ENCODE measurements at places on chromosomes 16 and 17. TPM values are rescaled to one million over a fixed set of nuclear protein-coding genes. Genes with fewer than 3 reads are reported as not detected.

The ABCA8 gene
- total RNA-seq: 19.2 TPM

The HNF1B gene
- 142 TPM for total RNA-seq

The IL34 gene
- 3.5 TPM for total RNA-seq

The P3H4 gene
- 24.1 TPM for total RNA-seq

The SCNN1G gene
- total RNA-seq: 0.09 TPM

The C1QTNF1 gene
- 45.3 TPM for total RNA-seq

The CRHR1 gene
- total RNA-seq: not detected

The C1QBP gene
- 78.0 TPM for total RNA-seq

The RHBDL3 gene
- 0.40 TPM for total RNA-seq

The ENPP7 gene
- total RNA-seq: 0.23 TPM

The ANKRD40CL gene
- 10.9 TPM for total RNA-seq

The ATP2A1 gene
- total RNA-seq: 0.83 TPM

The TMEM114 gene
- total RNA-seq: not detected

DNA sequence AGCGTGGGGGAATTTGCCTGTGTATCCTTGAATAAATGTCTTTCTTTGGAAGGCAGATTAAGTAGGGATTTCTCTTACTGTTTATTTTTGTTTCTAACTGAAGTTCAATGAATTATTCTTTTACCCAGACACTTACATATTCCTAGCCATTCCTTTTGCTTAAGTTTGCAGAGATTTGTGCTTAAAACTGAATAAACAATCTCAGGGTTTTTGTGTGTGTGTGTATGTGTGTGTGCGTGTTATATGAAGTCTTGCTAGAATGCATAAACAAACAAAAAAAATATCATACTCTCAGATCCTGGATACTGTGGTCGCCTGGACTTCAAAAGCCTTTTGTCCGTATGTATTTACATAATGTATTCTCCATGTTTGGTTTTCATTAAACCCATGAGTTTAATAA lies 672.8 kb downstream of the MAF start:
- no peak for DNase-seq

DNA sequence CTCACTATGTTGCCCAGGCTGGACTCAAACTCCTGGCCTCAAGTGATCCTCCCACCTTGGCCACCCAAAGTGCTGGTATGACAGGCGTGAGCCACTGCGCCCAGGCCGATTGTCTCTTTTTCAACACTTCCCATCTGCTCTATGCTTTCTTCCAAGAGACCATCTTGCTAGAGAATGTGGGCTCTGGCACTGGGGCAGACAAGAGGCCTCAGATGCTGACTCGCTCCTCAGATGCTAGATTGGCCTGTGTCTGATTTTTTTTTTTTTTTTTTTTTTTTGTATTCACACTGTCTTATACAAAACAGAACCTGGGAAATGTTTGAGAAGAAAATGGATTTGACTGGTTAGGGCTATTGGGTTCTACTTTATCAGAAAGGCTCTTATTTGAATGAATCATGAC lies 58.2 kb downstream of the CYB5D2 start:
- no peak for DNase-seq

GRCh38 chr17:80432961-80433550 lies 18.1 kb downstream of the ENDOV start:
- no peak for DNase-seq

DNA sequence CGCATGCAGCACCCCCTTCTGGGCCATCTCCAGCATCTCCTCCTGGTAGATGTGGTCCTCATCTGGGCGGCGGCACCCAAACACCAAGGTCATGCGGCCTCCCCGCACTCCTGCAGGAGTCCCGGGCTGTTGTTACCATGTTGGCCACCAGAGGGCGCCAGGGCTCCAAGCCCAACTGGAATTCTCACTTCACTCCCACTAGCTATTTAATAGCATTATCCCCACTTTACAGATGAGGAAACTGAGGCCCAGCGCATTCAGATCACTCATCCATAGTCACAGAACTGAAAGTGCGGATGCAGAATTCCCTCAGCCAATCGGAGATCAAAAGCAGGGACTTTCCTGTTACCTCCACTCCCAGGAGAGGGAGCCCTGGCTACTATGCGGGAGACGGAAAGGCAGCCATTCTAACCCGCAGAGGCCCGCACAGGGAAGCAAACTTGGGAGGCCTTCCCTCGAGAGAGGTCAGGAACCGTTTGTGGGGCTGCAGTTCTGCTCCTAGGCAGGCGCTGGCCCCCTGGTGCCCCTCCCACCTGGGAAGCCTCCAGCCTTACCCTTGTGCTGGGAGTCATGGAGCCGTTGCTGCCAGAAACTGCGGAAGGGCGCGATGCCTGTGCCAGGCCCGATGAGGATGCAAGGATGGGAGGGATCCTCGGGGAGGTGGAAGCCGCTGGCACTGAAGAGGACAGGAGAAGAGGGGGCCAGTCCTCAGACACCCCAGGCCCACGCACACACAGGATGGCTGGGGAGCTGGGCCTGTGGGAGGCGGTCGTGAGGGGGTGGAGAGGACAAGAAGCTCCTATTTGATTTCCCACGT lies 40.1 kb downstream of the NOS2 start:
- peak; percentile 52 for DNase-seq

DNA sequence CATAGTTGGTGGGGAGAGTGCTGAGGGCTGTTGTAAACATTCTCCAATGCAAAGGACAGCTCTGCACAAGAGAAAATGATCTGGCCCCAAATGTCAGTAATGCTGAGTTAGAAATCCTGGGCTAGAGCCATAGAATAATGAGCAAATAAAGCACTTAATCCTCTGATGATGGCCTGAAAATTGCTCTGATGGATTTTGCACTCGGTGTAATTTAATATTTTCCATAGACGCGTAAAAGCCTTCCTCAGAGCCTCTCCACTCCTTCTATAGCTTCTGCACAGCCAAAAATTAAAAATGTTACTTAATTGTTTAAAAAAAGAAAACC lies 23.7 kb downstream of the FAM20A start:
- no peak for DNase-seq

GRCh38 chr16:85010446-85010930 lies 847 bp downstream of the ZDHHC7 start:
- no peak for DNase-seq

- DNase-seq: peak; percentile 42
Observed at GRCh38 chr16:17194190-17194780, 276.5 kb downstream of the XYLT1 start.

GRCh38 chr17:75315541-75316243 lies 26.5 kb upstream of the SLC25A19 start:
- DNase-seq: no peak

GRCh38 chr16:57873218-57873617 lies 70.9 kb upstream of the KIFC3 start:
- no peak for DNase-seq

DNA sequence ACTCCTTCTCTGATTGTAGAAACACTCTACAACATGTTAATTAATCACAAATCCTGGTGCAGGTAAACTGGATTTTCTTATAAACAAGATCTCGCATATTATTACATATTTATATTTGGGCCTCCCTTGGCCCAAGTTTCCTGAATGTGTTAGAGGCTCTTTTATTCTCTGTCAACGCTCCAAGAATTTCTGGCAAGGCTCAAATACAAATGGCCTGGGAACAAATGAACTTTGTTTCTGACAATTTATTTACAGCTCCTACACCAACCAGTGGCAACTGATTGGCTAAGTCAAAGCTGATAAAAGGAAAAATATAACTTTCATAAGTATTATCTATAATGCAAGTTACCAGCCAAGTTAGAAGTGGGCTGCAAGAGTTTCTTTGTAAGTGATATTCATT lies 64.9 kb upstream of the CORO6 start:
- DNase-seq: no peak

DNA sequence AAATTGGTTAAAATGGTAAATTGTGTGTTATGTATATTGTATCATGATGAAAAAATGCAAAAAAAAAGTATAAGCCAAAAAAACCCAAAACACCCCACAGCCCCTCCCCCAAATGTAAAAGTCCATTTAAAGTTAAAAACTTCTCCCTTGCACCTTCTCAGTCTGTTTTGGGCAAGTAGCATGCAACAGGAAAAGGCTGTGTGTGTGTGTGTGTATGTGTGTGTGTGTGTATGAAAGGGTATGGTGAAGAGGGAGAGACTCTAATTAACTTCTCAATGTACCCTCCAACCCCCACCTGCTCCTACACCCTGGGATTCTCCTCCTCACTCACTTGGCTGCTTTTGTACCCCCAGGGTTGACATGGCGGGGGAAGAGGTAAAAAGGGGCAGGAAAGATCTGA lies 9.2 kb upstream of the GGT6 start:
- DNase-seq: no peak

- no peak for DNase-seq
Observed at GRCh38 chr17:13698832-13699231, 97.1 kb upstream of the HS3ST3A1 start.

- no peak for DNase-seq
Observed at GRCh38 chr16:72262711-72263110, 90.8 kb upstream of the PMFBP1 start.

DNA sequence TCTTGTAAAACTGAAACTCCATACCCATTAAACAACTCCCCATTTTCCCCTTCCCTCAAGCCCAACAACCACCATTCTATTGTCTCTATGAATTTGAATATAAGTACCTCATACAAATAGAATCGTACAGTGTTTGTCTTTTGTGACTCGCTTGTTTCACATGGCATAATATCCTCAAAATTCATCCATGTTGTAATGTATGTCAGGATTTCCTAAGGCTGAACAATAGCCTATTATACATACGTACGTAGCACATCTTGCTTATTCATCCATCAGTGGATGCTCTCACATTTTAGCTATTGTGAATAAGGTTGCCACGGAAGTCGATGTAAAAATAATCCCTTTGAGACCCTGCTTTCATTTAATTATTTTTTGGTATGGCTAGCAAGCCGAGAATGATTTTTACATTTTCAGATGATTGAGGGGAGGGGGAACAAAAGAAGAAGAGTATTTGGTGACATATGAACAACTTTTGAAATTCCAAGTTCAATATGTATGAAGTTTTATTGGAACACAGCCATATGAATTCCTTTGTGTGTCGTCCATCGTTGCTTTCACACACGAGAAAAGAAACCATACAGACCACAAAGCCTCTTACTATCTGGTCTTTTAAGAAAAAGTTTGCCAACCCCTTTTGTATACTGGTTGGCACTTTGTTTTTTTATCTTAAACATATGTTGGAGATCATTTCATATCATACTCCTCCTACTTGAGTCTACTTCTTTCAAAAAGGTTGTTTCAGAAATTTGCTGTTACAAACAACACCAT lies 371.2 kb downstream of the NPIPA8 start:
- no peak for DNase-seq

- no peak for DNase-seq
Observed at GRCh38 chr16:69471121-69471520, 46.7 kb downstream of the CYB5B start.

GRCh38 chr17:32659419-32659842 lies 172.6 kb downstream of the CDK5R1 start:
- DNase-seq: peak; percentile 75

GRCh38 chr17:27530764-27531391 lies 74.6 kb downstream of the KSR1 start:
- no peak for DNase-seq

- DNase-seq: no peak
Observed at GRCh38 chr16:88685156-88686061, 898 bp downstream of the SNAI3 start.

DNA sequence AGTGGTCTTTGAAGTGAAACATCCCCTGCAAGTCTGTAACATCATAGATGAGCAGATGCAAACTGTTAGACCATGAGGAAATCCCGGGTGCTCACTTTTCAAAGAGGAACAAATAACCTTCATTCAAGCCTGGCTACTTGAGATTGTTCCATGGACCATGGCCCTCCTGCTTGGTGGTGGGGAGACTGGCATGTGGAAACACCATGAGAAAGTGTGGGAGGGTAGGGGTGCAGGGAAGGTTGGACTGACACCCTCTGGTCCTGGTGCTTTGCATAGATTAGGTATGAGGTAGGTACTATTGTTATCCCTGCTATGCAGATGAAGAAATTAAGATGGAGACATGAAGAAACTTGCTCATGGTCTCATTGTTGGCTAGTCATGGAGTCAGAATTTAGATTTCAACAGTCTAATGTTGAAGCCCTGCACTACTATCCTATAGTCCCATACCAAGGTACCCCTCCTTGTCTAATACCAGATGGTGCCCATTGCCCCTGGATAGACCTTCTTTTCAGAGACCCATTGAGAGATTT lies 59.0 kb downstream of the SPACA3 start:
- DNase-seq: no peak

- DNase-seq: no peak
Observed at GRCh38 chr17:72381597-72382397, 261.0 kb downstream of the SOX9 start.

GRCh38 chr17:45228763-45229539 lies 7.3 kb downstream of the FMNL1 start:
- DNase-seq: peak; percentile 80

DNA sequence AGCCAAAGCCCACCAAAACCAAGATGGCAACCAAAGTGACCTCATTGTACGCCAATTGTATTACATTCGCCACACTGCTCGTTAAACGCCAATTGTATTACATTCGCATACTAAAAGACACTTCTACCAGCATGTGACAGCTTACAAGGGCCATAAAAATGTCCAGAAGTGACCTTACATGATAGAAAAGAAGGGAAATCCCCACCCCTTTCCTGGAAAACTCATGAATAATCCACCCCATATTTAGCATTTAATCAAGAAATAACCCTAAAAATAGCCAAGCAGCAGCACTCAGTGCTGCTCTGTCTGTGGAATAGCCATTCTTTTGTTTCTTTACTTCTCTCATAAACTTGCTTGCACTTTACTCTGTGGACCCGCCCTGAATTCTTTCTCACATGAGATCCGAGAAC lies 25.7 kb downstream of the PSMD7 start:
- no peak for DNase-seq

Data from mucosa of gallbladder (tissue), 1 donor.